ENCODE measurements at places on chromosomes 2 and 18. TPM values are rescaled to one million over a fixed set of nuclear protein-coding genes. Genes with fewer than 3 reads are reported as not detected.

The TMEM247 gene
- not detected for total RNA-seq

The IFIH1 gene
- total RNA-seq = 5.7 TPM

The ONECUT2 gene
- total RNA-seq = not detected

The BCL11A gene
- total RNA-seq = under 0.01 TPM

The LPIN2 gene
- total RNA-seq = 28.0 TPM

The TRAPPC12 gene
- 76.1 TPM for total RNA-seq

The ST6GAL2 gene
- total RNA-seq = 0.58 TPM

The MROH2A gene
- not detected for total RNA-seq

The PSMG2 gene
- total RNA-seq = 97.2 TPM

The CPO gene
- total RNA-seq = not detected

The PRKAG3 gene
- total RNA-seq = not detected

The MEIS1 gene
- 55.5 TPM for total RNA-seq

The RBKS gene
- total RNA-seq = 7.3 TPM

The FAM110C gene
- total RNA-seq = not detected

The DNAJC27 gene
- total RNA-seq = 2.0 TPM

The LGALSL gene
- 0.29 TPM for total RNA-seq

The HOXD4 gene
- total RNA-seq = 0.18 TPM

The UGT1A5 gene
- not detected for total RNA-seq

Measured in myometrial cell (primary cell).